ENCODE measurements at places on chromosomes 7 and 10.

DNA sequence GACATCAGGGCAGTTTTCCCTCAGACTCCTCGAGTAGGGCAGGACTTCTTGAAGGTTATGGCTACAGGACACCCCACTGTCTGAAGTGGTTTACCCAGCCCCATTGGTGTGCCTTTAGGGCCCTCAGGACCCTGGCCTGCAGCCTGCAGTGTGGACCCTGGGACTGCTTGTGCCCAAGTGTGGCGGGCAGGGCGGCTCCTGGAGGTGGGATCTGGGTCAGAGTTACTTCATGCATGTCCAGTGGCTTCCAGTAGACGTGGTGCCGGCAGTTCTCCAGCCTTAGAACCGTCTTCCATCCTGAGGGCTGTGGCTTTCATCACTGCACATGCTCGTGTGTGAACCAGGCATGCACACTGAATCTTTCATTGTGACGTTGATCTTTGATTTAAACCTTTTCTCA, 16.7 kb downstream of the EIF3B start:
- DNase-seq: no peak

GRCh38 chr7:47418601-47419309, 163.2 kb downstream of the TNS3 start:
- DNase-seq: peak; percentile 14

GRCh38 chr10:79084012-79084971, 15.5 kb downstream of the ZMIZ1 start:
- no peak for DNase-seq

- DNase-seq: no peak
Observed at GRCh38 chr7:126840869-126841268, 411.9 kb downstream of the GRM8 start.
